ENCODE measurements at places on chromosomes 1 and 21.

GRCh38 chr1:193520472-193520871 is 334.1 kb upstream of the B3GALT2 start:
- no peak for DNase-seq

- no peak for DNase-seq
Measured at GRCh38 chr1:10217748-10218441, 7.5 kb downstream of the KIF1B start.

- peak; percentile 79 for DNase-seq
Measured at GRCh38 chr1:54814126-54814498, 13.0 kb upstream of the TTC22 start.

DNA sequence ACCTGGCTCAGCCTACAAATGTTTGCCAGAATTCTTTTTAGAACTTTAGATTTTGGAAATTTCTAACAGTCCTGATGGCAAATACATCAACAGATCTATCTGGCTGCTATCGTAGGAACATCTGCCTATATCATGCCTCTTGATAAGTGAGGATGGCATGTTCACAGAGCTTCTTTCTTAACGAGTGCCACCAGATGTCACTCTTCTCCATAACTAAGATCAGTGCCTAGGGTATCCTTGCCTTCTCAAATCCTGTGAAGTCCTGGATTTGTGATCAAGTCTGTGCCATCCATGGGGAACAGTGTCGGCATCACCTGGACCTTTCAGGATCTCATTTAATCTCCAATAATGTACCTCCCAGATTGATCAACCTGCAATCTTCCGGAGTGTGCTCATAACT is 36.5 kb upstream of the CD5L start:
- DNase-seq, result no peak

DNA sequence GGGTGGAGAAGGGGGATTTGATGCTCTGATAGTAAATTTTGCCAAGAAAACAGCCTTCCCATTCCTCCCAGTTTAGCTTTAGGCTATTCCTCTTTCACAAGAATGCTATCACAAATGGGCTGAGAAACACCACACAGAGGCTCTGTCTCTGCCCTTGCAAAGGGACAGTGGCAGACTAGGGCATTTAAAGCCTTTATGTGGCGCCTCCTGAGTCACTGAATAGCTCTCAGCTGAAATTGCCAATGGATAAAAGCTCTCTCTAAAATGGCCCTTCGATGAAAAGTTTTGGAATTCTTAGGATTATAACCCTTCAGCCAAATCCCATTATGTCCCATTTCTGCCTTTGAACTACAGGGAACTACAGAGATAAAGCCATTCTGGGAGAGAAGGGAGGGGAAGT is 1000.4 kb downstream of the ADGRL2 start:
- DNase-seq, result no peak

Data from transverse colon (tissue), 4 donors.